ENCODE measurements at places on chromosomes 7 and 10.

- H3K27me3 ChIP-seq = no peaks in the 10 kb centered on the region
- no peak overlapping the region for H3K27ac ChIP-seq
- DNase-seq = no peak
These were observed 412.8 kb upstream of the MTPN start for GRCh38 chr7:136389933-136390332.

GRCh38 chr10:114779803-114780576 is 41.6 kb upstream of the FHIP2A start:
- H3K36me3 ChIP-seq = no peaks in the 10 kb centered on the region
- H3K27ac ChIP-seq = no peak overlapping the region
- no peak overlapping the region for H3K4me3 ChIP-seq
- H3K27me3 ChIP-seq = no peaks in the 10 kb centered on the region
- no peak for DNase-seq

- no peak overlapping the region for H3K4me3 ChIP-seq
- no peaks in the 10 kb centered on the region for H3K4me1 ChIP-seq
- H3K36me3 ChIP-seq = no peaks in the 10 kb centered on the region
- no peak for DNase-seq
These were observed 496.6 kb downstream of the INHBA start for GRCh38 chr7:41206267-41206666.

DNA sequence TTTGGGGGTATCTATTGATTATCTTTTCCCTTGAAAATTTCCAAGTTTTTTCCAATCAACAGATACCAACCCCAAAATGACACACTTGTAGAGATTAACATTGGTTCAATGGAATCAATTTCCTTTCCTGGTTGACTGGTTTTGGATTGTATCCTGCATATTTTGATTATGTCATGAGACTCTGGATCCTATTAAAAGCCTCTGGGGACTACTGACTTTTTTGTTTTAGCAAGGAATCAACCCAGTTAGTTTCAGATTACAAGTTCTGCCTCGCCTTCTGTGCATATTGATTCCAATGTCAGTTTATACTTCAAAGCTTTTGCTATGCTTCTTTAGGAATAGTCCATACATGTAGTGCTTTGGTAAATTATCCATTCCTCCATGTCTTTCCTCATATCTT is 29.2 kb downstream of the COPG2 start:
- H3K27ac ChIP-seq = no peak overlapping the region
- no peak overlapping the region for H3K4me3 ChIP-seq
- H3K36me3 ChIP-seq = no peaks in the 10 kb centered on the region
- no peaks in the 10 kb centered on the region for H3K4me1 ChIP-seq
- H3K27me3 ChIP-seq = no peaks in the 10 kb centered on the region
- DNase-seq = no peak

DNA sequence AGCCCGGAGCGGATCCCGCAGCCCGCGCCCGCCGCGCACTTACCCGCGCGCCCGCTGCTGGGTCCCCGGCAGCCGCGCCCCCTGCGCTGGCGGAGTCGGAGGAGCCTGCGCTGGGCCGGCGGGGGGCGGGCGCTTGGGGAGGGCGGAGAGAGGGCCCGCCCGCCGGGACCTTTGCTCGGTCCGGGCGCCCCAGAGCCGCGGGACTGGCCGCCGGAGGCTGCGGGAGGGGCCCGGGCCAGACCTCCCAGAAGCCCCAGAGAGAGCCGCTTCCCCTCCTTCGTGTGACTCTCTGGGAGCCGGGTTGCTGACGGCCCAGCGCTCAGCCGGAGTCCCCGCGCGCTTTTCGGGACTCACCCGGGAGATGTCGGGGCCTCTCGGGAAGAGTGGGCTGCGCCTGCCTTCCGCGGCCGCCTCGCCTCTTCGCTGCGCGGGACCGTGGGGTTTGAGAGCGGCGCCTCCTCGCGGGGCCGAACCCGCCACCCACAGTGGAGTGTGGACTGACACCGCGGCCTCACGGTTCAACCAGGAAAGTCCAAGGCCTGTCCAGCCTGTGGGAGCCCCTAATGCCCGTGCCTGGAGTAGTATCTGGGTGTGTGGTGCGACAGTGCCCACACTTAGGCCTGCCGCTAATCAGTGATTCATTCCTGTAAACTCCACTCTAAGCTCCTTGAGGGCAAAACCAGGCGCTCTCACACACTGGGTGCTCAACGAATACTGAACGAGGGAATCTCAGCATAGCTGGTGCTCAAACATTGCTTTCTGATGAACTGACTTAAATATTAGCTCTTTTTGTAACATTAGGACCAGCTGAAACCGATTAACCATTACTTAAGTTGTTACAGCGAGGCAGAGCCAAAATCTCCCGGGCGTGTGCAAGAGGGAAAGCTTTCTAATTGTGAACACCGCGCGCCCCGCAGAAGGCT is at the start of gene GSDME:
Gene GSDME (minus strand): TSS at position 112 of the 923 bp plus-strand sequence. CDS start 7,690 bp downstream, outside the sequence.
- H3K36me3 ChIP-seq = no peaks in the 10 kb centered on the region
- H3K4me1 ChIP-seq = peaks cover 4% of the 10 kb centered on the region
- no peaks in the 10 kb centered on the region for H3K27me3 ChIP-seq

DNA sequence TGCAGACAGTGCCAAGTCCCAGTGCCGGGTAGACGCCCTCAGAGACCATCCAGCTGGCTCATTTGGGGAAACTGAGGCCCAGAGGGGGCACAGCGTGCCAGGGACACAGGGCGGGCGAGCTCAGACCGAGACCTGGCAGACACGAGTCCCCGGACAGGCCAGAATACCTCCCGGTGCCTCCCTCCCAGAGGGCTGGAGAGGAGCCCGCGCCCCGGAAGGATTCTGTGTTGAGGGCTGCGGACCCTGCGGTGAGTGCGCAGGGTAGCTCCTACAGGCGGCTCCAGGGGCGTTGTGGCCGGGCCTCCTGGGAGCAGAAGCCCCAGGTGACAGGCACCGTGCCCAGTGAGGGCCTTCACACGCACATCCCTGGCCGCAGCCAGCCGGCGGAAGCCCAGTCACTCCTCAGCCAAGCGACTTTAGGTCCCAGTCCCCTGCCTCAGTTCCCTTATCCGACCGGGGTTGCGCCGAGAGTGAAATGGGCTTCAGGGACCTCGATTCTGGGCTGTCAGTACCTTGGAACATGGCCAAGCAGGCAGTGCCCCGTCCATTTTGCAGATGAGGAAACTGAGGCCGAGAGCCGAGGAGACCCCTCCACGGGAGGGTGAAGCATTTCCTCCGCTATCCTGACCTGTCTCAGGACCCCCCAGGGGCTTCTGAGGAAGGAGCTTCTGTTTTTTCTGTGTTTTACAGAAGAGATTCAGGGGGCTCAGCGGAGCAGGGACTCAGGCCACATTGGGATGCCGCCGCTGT is 73.6 kb downstream of the ELFN1 start:
- H3K27me3 ChIP-seq = no peaks in the 10 kb centered on the region
- H3K4me1 ChIP-seq = no peaks in the 10 kb centered on the region
- no peak overlapping the region for H3K4me3 ChIP-seq
- no peak overlapping the region for H3K27ac ChIP-seq

- no peaks in the 10 kb centered on the region for H3K36me3 ChIP-seq
- H3K27ac ChIP-seq = no peak overlapping the region
- no peaks in the 10 kb centered on the region for H3K4me1 ChIP-seq
- no peak overlapping the region for H3K4me3 ChIP-seq
- H3K27me3 ChIP-seq = no peaks in the 10 kb centered on the region
These were observed 13.9 kb downstream of the GRB10 start for GRCh38 chr7:50768485-50769474.

- H3K36me3 ChIP-seq = no peaks in the 10 kb centered on the region
- H3K4me1 ChIP-seq = no peaks in the 10 kb centered on the region
- no peaks in the 10 kb centered on the region for H3K27me3 ChIP-seq
- no peak overlapping the region for H3K27ac ChIP-seq
- no peak overlapping the region for H3K4me3 ChIP-seq
- no peak for DNase-seq
These were observed 61.3 kb downstream of the GALNT17 start for GRCh38 chr7:71193099-71193810.

DNA sequence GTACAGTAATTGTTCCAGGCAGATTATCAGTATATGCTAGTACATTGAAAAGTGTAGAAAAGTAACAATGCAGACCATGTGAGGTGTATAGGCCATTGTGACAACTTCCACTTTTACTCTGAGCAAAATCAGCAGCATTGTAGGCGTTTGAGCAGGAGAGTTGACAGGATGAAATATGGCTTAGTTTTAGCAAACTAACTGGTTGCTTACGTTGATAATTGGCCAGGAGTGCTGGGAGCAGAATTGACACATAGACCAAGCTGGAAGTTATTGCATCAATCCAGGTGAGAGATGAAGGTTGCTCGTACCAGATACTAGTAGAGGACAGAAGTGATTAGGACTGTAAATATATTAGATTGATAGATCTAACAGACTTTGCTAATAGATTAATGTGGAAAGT is 46.0 kb downstream of the LCOR start:
- no peak overlapping the region for H3K27ac ChIP-seq
- no peak for DNase-seq
- no peaks in the 10 kb centered on the region for H3K27me3 ChIP-seq
- H3K4me1 ChIP-seq = no peaks in the 10 kb centered on the region

DNA sequence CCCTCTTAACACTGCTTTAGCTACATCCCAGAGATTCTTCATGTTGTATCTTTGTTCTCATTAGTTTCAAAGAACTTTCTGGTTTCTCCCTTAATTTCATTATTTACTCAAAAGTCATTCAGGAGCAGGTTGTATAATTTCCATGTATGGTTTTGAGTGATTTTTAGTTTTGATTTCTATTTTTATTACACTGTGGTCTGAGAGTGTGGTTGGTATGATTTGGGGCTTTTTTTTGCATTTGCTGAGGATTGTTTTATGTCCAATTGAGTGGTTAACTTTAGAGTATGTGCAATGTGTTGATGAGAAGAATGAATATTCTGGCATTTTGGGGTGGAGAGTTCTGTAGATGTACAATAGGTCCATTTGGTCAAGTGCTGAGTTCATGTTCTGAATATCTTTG is 37.9 kb upstream of the CAPZA2 start:
- H3K36me3 ChIP-seq = no peaks in the 10 kb centered on the region
- no peaks in the 10 kb centered on the region for H3K27me3 ChIP-seq
- H3K4me1 ChIP-seq = no peaks in the 10 kb centered on the region
- no peak overlapping the region for H3K27ac ChIP-seq

- no peak overlapping the region for H3K4me3 ChIP-seq
- no peak overlapping the region for H3K27ac ChIP-seq
- no peaks in the 10 kb centered on the region for H3K4me1 ChIP-seq
- no peak for DNase-seq
- H3K36me3 ChIP-seq = no peaks in the 10 kb centered on the region
- H3K27me3 ChIP-seq = no peaks in the 10 kb centered on the region
These were observed 84.7 kb downstream of the MMRN2 start for GRCh38 chr10:86872757-86873156.

- no peaks in the 10 kb centered on the region for H3K4me1 ChIP-seq
- no peak overlapping the region for H3K4me3 ChIP-seq
- no peak overlapping the region for H3K27ac ChIP-seq
These were observed 84.3 kb downstream of the TCERG1L start for GRCh38 chr10:131227163-131227740.

All from ascending aorta (tissue), 2 donors.